GM12878 (cell line): ENCODE measurements at places on chromosomes 13 and 19. TPM values are rescaled to one million over a fixed set of nuclear protein-coding genes. Genes with fewer than 3 reads are reported as not detected.
A peak's percentile ranks its signal among the peaks of the same experiment; 100 is the strongest.

DNA sequence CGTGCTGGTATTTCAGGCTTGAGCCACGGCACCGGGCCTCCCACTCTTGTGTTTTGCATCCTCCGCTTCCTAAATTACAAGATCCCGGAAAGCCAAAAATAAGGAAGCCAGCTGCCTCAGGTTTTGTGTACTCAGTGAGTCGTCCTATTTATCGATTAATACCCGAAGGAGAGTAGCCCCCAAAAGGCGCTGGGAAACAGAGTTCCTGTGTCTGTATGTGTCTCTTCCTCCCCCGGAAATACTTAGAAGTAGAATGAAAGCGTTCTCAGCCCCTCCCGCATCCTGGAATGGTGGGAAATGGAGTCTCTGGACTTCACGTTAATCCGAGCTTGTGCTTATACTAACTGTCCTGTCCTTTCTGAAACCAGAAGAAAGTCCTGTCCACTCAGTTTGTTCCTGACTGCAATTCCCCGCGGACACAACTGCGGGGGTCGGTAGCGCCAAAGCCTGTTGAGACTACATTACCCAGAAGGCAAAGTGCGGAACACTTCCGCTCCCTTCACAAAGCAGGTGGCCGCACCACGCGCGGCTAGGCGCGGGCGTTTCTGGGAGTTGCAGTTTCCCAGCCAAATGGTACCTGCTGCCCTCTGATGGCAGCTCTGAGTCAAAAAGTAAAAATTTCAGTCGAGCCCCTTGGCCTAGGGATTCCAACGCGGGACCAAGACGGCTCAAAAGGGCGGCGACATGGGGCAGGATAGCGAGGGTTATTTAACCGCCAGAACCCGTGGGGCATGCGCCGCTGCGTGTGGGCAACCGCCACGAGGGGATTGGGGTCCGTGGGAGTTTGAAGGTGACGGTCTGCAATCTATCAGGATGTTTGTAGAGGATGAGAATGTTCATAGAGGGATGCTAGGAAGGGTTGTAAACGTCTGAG, 2.2 kb upstream of the GSK3A start:
- peak; percentile 85 for DNase-seq

DNA sequence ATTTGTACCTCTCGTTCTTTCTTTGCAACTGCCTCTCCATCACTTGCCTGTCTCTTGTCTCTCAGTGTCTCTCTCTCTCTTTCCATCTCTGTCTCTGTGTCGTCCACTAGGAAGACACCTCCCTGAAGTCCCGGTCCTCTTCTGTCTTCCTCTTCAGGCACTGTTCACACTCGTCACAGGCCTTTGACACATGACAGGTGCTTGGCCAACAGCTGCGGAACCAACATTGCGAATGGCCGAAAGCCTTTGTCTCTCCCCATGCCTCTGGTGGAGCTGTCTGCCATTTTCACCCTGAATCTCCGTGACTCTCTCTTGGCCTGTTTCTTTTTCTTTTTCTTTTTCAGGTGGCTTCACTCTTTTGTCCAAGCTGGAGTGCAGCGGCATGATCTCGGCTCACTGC, 2.8 kb downstream of the HIPK4 start:
- no peak for DNase-seq

- DNase-seq, result no peak
These were observed 13.9 kb upstream of the CACNG6 start for GRCh38 chr19:53977429-53977990.

GRCh38 chr13:38473305-38473704, 123.7 kb downstream of the UFM1 start:
- DNase-seq, result no peak

DNA sequence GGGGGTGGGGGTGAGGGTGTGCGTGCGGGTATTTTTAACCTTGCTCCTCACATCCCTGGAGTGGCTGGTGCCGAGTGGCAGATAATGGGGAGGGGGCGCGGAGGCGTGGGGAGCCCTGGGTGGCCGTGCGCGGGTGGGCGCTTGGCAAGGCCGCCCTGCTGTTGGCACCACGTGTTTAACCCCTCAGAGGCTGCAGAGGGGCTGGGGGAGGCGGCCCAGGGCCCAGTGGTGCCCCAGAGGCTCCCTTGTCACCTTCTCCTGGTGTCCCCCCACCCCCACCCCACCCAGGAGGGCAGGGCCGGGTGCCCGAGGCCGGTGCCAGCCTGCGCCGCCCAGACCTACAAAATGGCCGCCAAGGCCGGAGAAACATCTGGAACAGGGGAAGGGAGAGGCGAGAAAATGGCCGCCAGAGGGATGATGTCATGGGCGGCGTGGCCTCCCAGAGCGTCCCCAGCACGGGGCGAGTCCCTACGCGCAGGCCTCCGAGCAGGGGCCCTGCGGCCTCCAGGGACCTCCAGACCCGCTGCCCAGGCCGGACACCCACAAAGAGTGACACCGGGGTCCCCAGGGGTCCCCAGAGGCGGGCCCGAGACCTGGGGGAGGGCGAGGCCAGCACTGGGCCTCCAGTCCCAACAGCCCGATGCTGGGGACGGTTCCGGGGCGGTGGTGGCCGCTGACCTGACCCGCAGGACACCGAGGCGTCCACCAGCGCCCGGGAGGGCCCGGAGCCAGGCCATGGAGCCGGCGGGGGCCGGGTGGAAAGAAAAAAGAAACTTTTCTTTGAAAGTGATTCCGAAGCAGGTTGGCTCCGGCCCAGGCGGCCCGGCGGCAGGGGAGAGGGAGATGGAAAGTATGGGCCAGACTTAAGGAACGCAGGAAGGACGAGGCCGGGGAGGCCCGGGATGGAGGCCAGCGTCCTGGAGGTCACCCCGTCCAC, 38.2 kb downstream of the NFIC start:
- DNase-seq, result no peak

DNA sequence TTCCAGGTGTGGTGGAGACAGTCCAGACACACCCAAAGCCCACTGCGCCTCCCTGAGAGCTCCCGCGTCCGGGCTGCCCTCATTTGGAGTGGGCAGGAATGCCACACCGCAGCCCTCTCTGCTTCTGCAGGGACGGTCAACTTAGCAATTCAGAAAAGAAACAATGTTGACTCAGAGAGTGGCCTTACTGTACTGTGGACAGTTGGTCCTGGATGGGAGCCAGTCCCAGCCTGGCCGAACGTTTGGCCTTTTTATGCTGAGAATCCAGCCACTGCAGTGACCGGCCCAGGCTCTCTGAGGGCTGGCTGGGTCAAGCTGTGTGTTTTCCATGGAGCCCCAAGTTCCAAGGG, 7.2 kb downstream of the GAS6 start:
- DNase-seq, result no peak

DNA sequence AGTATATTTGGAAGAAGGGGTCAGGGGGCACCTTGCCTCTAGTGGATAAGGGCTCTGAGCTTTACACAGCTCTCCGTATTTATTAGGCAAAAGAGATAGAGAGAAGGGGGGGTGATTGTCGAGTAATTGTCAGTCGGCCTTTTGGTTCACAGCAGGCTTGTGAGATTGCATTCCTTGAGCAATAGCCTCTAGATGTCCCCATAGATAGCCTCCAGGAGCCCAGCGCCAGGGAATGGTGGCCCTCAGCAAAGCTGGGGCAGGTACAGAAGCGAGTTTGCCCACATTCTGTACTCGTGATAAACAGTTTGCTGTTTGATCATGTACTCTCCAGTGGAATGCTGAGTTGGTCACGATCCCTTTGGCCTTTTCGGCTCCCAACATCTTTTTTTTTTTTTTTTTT, 4.6 kb downstream of the ZNF613 start:
- DNase-seq, result no peak

- no peak for DNase-seq
These were observed 19.0 kb upstream of the ADGRE1 start for GRCh38 chr19:6868351-6868750.

GRCh38 chr13:53127373-53127772, 98.8 kb downstream of the OLFM4 start:
- DNase-seq, result no peak

DNA sequence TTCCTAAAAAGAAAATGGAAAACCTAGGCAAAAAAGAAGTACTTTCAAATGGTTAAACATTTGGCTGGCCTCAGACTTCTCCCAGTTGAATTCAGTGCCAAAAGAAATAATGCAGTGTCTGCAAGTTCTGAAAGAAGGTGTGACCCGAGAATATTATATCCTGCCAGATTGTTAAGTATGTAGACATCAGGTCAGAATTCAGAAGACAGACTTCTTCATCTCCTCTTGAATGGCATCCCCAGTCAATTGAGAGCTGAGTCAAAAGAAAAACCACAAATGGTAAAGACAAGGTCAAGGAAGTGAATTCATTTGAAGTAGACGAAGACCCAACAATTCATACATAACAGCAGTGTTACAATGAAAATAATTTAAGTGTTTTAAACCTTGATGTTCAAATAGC, 194.5 kb downstream of the NBEA start:
- DNase-seq, result no peak

DNA sequence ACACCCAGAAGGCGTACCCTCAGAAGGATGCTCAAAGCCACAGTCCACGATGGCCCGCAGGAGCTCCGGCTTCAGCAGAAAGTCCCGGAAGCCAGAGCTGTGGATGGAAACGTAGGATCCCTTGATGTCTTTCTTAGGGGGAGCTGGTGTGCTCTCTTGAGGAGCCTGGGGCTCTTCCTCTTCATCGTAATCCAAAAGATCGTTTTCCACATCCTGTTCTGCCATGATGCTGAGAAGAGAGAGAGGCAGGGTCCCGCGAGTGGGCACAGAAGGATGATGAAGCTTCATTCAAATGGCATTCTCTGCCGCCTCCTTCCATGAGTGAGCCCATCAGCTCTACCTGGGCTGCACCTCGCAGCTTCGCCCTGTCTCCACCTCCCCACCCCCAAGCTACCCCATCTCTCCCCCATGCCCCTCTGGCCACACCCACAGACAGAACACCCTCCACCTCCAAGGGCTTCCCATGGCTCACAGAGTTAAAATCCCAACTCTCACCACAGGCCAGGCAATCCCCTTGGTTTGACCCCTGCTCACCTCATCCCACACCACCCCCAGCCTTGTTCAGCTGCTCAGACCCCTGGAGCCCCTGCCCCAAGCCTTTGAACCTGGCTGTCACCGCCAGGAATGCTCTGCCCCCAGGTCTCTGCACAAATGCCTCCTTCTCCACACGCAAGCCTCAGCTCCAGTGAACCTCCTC, 6.0 kb downstream of the DDX39A start:
- no peak for DNase-seq

GRCh38 chr19:8194528-8195267, 14.5 kb upstream of the CERS4 start:
- DNase-seq, result no peak

GRCh38 chr19:412356-413355, 3.7 kb upstream of the C2CD4C start:
- no peak for DNase-seq

GRCh38 chr13:111323950-111324651, 3.7 kb downstream of the TEX29 start:
- no peak for DNase-seq

- DNase-seq, result no peak
These were observed 1.1 kb upstream of the SHC2 start for GRCh38 chr19:461721-462551.

- no peak for DNase-seq
These were observed at the start of gene BRD4 for GRCh38 chr19:15332311-15332996. Gene BRD4 (minus strand): TSS chr19:15332539. CDS start chr19:15273099, 59,440 bp downstream.

The S1PR2 gene
- 19.1 and 19.6 TPM in 2 replicates for total RNA-seq

The ZNF471 gene
- 0.03 TPM in 1 of 2 replicates, not detected in the other for total RNA-seq

The RASIP1 gene
- 0.08 and 0.19 TPM in 2 replicates for total RNA-seq

The METTL21C gene
- not detected in 2 replicates for total RNA-seq

The PABPC3 gene
- 0.28 and 0.35 TPM in 2 replicates for total RNA-seq

The ZNF222 gene
- 2.9 and 3.9 TPM in 2 replicates for total RNA-seq

The TMEM150B gene
- total RNA-seq, result 0.23 TPM in 1 of 2 replicates, not detected in the other

The CTU1 gene
- total RNA-seq, result 9.9 and 10.5 TPM in 2 replicates

The OR7G3 gene
- total RNA-seq, result not detected in 2 replicates

The URAD gene
- total RNA-seq, result not detected in 2 replicates

The LHFPL6 gene
- total RNA-seq, result 0.23 and 0.90 TPM in 2 replicates

The SKA3 gene
- total RNA-seq, result 25.7 and 26.2 TPM in 2 replicates
